ENCODE measurements at places on chromosomes 16 and 17.
A peak's percentile ranks its signal among the peaks of the same experiment; 100 is the strongest.

- no peak for DNase-seq
Measured at GRCh38 chr17:8273884-8274444, 14.5 kb upstream of the RANGRF start.

- DNase-seq: no peak
Measured at GRCh38 chr17:51056813-51057510, 63.7 kb downstream of the SPAG9 start.

GRCh38 chr17:2157081-2157480, 102.2 kb downstream of the HIC1 start:
- no peak for DNase-seq

GRCh38 chr16:4261557-4262172, 11.2 kb downstream of the TFAP4 start:
- DNase-seq: peak; percentile 73

- DNase-seq: peak; percentile 57
Measured at GRCh38 chr16:11310997-11311561, 29.9 kb upstream of the PRM1 start.

DNA sequence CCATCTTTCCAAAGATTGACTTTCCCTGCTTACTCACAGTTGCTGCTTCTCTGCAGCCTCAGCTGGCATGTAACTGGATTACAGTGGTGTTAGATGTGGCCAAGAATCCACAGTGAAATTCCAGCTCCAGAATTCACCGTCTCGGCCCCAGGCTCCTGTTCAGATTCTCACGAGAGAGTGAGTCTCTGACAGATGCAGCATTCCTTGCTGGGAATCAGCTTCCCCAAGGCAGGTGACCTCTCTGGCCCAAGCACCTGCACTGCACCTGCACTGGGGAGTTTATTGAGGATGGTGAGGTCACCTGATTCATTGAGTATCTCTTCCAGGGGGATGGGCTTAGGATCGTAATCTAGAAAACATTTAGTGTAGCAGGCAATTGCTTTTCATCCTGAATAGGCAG, 600.5 kb upstream of the RBFOX1 start:
- DNase-seq: no peak

DNA sequence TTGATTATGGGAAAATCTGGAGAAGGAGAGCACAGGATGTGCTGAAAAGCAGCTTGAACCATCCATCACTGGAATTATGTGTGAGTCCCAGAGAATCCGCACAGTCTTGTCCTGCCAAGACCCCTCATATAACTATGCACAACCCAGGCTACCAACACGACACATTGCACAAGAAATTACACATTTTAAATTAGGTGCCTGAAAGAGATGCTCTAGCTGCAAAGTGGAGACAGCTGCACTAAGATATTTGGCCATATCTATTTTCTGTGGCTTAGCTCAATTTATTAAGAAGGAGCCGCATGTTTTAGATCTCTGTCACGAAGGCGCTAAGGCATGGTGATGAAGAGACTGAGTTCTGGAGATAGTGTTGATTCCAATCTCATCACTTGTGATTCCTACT, 1308.4 kb downstream of the CDH8 start:
- DNase-seq: no peak

- peak; percentile 53 for DNase-seq
Measured at GRCh38 chr16:11585460-11586377, 1.0 kb downstream of the LITAF start.

DNA sequence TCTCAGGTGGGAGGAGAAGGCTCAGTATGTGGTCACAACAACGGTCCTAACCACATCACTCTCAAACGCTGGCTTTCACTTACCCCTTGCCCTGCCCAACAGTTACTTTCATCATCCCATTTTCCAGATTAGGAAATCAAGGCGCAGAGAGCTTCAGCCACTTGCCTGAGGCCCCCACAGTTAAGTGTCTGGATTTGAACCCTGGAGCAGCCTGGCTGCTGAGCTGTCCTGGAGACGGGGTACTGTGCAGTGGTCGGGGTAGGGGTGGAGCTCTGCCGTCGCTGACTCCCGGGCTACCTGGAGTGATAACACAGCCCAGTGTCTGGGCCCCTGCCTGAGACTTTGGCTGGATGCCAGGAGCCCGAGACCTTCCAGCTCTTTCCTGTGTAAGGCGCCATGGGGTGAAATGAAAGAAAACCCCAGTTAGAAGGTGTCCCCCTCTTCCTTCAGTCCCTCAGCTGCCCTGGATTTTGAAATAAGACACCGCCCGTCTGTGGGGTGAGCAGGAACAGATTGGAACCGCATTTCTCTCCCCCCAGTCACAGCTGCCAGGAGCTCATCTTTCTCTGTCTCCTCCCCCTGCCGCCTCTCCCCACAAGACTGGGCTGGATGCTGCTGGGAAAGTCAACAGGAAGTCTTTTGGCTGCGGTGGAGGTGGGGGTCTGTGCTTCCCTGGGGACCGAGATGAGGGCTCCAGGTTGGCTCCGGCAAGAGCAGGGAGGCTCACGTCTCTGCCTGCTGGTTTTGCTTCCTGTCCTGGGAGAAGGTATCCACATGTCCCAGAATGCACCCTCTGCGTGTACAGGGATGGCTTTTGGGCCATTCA, 280.2 kb downstream of the SEC14L1 start:
- DNase-seq: peak; percentile 64

DNA sequence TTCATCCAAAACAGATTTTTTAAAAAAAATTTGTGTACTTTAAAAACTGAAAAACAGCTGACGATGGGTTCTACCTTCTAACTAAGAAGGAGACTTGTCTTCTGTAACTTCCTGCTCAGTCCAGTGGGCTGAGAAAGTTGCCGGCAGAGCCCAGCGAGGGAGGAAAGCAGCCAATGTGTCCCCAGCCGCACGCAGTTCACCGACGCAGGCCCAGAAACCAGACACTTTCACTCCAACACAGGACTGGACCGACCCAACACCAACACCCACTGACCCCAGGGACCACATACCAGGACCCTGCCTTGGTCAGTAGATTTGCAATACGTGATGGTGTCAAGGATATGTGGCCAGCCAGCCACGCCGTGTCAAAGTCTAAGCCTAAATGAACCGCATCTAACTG, 25.6 kb downstream of the TRAP1 start:
- no peak for DNase-seq

Data from stimulated activated CD8-positive, alpha-beta memory T cell treated with anti-CD3 and anti-CD28 coated beads, Interleukin-4, amount 100 ng/mL, for 48 hours (primary cell).